ENCODE measurements at places on chromosomes 13 and 19. TPM values are rescaled to one million over a fixed set of nuclear protein-coding genes. Genes with fewer than 3 reads are reported as not detected.

Gene UGGT2
- 56.4 TPM for total RNA-seq

Gene ZNF649
- total RNA-seq, result 10.4 TPM

Gene ZIM2
- total RNA-seq, result not detected

Gene ZNF177
- 0.65 TPM for total RNA-seq

Gene ZNF534
- total RNA-seq, result not detected

Gene MIDN
- total RNA-seq, result 20.2 TPM

Gene GPC6
- 0.13 TPM for total RNA-seq

Gene COL4A2
- total RNA-seq, result 143 TPM

Gene ACP7
- 0.27 TPM for total RNA-seq

Gene KIR2DL4
- total RNA-seq, result not detected

Gene APOC4
- total RNA-seq, result not detected

Gene LDLR
- 93.1 TPM for total RNA-seq

Gene MAST1
- total RNA-seq, result 0.53 TPM

Gene EPSTI1
- 2.3 TPM for total RNA-seq

Gene NKG7
- total RNA-seq, result not detected

Gene KASH5
- total RNA-seq, result not detected

Gene GDF15
- total RNA-seq, result 114 TPM

Gene KCNN1
- total RNA-seq, result not detected
